ENCODE measurements at places on chromosomes 7 and 10.

DNA sequence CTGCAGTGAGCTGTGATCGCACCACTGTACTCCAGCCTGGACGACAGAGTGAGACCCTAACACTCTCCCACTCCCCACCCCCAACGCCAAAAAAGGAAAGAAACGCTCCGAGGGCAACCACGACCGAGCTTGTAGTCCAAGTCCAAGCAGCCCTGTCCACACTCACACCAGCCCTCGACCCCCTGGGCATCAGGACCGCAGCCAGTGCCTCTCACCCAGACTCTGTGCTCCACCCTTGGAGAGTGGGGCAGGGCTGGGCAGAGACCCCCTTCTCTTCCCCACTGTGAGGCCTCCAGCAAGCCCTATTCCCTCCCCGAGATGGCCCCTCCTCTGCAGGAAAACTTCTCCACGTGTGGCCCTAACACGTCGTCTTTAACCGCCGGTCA, 82.6 kb downstream of the FOXL3 start:
- DNase-seq, result no peak

DNA sequence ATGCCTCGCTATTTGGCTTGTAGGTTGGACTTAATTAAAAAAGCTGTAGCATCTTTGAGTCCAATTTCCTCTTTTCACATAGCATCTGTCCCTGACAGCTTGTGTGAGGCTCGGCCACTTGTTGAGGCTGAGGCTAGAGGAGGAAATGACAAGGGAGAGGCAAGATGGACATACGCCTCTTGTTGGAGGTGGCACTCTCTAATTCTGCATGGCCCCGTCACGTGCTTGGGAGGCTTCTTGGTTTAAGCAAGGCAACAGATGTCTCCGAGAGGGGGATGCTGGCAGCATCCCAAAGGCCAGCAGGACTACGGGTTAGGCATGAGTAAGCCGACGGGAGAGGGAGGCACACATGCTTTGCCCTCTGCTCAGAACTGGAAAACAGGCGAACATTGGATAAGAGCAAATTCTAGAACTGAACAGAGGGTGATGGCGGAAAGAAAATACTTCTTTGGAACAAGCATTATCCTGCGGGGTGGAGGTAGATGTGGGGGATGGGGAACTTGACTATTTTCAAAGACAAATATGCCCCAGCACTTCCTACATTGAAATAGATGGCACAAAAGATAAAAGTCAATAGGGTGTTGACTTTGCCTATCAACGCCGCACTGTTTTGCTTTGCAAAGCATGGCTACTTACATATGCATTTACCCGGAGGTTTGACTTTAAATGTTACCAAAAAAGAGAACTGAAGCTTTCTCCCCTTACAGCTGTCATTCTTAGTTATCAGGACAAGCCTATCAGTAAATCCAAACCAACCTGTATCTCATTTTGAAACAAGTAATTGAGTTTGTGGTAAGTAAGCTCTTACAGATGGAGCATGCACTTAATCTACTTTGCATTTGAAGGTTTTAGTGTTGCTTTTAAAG, 94.8 kb downstream of the CHN2 start:
- DNase-seq, result no peak

DNA sequence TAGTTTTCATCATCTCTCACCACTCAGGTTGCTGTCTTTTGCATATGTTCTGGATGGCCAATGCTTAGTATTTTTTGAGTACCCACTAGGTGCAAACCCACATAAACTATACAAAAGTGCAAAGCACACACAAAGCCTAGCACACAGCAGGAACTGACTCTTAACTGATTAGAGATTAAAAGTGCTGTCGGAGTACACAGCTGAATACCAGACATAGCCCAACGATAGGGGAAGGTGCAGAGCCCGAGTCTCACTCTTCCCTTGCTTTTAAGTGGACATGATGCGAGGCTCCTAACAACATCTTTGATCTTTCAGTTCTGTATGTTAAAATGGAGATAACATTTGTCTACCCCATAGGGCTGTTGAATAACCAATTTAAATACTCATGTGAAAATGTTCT, 90.8 kb downstream of the DPY19L1 start:
- no peak for DNase-seq

DNA sequence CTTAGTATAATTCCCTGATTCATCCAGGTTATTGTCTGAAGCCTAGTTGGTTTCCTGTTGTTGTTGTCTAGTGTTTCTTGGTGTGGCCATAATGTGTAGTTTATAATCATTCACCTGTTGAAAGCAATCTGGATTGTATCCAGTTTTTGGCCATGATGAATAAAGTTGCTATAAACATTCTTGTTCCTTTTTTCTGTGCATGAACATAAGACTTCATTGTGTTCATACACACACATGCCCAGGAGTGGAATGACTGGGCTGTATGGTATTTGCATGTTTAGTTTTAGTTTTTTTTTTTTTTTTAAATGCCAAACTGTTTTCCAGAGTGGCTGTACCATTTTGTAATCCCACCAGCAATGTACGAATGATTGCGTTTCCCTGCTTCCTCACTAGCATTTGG, 349.8 kb downstream of the SDK1 start:
- DNase-seq, result no peak

- DNase-seq, result no peak
Measured at GRCh38 chr10:76961841-76962240, 675.8 kb downstream of the KCNMA1 start.
